Skin of body (tissue), 3 donors: ENCODE measurements at places on chromosomes 11 and 22.

DNA sequence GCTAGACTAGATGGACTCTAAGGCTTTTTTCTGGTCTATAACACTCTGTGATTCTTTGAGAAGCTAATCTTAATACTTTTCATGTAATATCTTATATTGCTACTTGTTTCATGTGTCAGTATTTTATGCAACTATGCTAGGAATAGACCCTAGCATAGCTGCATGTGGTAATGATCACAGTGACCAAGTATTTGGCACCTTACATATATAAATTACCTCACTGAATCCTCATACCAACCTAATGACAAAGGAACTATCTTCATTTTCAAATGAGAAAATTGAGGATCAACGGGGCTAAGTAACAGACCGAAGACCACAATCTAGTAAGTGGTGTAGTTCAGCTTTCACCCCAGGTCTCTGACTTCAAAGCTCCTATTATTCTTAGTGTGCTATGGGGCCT, 327.3 kb upstream of the PITPNB start:
- DNase-seq = peak; percentile 14

DNA sequence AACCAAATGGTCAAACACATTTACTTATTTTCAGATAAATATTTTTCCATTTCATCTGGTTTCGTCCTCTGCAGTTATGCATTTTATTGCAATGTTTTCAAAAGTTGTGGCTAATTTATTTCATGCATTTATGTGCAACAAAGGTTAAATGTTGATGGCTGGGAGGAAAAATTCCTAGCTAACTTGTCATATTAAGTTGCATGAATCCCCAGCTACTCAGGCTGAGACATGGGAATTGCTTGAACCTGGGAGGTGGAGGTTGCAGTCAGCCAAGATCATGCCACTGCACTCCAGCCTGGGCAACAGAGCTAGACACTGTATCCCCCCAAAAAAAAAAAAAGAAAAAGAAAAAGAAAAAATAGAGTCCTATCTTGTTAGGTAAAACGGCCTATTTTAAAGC, 1862.4 kb upstream of the RAG2 start:
- no peak for DNase-seq

DNA sequence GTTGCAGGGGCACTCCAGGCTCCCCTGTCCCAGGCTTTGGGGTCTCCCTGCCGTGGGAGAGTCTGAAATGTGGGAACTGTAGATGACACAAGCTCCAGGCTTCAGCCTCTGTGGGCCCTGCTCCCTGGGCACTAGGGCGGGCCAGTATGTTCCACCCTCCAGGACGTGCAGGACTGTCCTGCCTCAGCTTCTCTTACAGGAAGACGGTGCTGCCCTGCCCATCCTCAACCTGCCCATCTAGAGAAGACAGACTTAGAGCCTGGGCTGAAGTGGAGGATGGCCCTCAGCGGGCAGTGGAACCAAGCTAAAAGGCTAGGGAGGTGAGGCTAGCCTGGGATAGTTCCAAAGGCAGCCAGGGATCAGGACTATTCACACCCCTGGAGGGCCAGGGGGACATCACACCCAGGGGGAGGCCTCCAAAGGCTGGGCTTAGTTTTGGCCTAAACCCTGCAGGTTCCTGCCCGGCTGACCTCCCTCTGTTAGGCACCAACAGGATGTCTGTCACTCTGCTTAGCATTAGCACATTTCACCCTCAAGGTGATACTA, 4.0 kb upstream of the CERK start:
- DNase-seq = no peak

- DNase-seq = peak; percentile 70
Measured at GRCh38 chr11:44338698-44339529, 29.0 kb upstream of the ALX4 start.

- DNase-seq = no peak
Measured at GRCh38 chr22:43389227-43389836, 22.5 kb upstream of the MPPED1 start.

- no peak for DNase-seq
Measured at GRCh38 chr11:60915248-60915914, 1.4 kb downstream of the TMEM109 start.

- no peak for DNase-seq
Measured at GRCh38 chr11:33500332-33500731, 200.3 kb downstream of the C11orf91 start.

DNA sequence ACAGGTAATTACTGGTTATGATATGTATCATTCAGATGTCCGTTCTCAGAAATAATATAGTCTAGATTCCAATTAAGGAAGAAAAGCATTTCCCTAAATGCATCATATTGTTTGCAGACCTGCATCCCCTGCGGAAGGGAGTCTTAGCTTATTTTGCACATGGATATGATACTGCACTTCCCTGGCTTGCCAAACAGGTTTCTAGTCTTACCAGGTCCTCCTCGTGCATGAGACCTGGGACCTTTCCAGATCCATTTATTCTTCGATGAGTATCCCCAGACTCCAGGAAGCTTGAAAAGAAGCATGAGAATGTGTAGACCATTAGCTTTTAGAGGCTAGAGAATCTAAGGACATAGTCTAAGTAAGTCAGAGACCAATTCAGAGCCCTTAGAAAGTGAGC, 30.6 kb downstream of the CYB5R2 start:
- DNase-seq = no peak

GRCh38 chr11:45045683-45046471, 95.2 kb upstream of the TP53I11 start:
- no peak for DNase-seq

DNA sequence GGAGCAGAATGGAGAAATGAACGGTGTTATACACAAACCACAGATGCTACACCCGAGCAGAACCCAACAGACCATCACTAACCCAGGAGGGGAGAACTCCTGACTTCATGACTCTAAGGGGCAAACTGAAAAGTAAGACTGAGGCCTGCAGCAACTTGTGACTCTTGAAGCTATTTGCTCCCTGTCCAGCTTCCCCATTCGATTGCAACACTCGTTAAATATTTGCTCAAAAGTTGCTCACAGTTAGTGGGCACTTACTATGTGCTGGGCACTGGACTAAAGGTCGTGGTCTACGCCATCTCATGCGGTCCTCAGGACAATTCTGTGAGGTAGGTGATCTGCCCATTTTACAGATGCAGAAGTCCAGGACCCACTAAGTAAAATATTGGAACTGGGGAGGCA, 9.5 kb upstream of the ADA2 start:
- no peak for DNase-seq

DNA sequence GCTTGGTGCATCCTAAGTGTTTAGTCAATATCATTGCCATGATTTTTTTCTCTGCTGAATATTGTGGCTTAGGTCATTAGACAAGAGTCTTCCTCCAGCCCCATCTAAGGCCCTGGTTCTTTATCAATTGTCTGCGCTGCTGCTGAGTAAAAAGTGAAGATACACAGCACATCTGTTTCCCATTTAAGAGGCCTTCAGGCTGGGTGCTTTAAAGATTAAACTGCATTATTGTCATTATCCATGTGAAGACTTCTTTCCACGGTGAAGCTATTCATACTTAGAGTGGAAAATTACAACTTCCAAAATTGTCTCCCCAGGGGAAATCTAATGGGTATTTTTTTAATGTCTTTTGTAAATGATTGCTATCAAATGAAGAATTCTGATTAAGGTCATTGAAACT, 719.8 kb upstream of the LRRC4C start:
- no peak for DNase-seq

GRCh38 chr11:45917286-45917622, 423 bp downstream of the PEX16 start:
- DNase-seq = no peak

DNA sequence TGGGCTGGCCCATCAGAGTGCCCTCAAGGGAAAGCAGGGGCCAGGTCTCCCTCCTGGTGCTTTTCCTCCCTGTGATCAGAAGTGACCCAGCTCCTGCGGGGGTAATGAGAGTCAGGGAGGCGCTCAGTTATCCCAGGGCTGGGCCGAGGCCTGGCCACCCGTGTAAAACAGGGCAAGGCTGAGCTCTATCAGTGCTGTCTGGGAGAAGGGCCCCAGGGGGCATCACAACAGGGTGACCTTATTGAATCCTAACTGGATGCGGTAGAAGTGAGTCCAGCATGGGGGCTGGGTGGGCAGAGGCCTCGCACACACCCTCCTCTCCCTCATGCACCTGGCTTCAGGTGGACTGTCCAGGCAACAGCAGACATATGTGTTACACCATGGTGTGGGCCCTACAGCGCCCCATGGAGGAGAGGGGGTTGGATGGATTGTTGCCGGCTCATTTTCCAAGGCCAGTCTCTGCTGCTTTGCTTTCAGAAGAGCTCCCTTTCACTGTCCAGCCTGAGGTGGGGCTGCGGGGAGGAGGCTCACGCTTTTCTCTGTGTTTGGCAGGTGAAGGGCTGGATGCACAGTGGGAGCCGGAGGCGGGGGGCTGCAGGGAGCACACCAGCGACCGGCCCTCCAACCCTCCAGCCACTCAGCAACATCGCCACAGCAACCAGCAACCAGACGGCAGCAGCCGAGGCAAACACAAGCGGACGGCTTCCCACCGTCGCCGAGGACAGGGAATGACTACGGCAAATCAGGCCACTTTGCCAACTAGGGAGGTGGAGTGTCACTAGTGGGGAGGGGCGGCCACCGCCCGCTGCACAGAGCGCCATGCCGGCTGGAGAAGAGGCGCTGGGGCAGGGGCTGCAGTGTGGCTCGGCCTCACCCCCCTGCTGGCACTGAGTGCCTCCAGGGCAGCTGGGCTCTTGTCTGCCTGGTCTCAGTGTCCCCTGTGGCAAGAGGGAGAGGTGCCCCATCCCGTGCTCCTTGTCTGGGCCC, 24.7 kb downstream of the GNAZ start:
- DNase-seq = no peak

- DNase-seq = no peak
Measured at GRCh38 chr11:87368858-87369480, 331.2 kb downstream of the TMEM135 start.

DNA sequence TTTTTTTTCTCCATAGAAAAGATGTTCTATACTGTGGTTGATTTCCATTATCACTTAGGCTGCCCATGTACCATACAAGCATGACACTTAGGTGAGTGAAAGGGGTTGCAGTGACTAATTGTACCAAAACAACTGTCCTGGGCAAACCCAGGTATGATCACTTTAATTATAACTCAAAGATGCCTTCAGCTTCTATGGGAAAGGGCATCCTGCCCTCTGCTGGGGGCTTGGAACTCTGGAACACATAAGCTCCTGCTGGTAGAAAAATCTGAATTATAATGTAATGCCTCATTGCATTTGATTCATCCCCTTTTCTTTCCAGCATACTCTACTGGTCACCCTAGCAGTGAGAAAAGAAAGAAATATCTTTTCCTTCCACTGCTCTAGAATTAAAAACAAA, 206.3 kb downstream of the DDX10 start:
- DNase-seq = no peak

GRCh38 chr11:6203327-6203726, 2.0 kb upstream of the C11orf42 start:
- DNase-seq = no peak

DNA sequence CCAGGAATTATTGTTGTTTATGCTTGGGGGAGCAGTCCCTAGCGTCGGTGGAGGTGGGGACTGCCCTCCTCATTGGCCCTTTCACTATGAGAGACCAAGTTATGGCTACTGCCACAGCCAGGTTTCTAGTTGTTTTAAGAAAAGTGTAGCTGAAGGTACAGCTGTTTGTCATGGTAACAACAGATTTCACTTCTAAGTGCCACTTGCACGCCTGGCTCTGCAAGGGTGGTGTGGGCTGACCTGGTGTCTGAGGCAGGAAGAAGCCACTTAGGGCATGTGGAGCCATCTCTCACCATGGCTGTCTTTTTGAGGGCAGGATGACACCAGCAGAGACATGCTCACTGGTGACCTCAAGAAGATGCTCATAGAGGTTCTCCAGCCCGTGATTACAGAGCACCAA, 46.3 kb upstream of the MPEG1 start:
- no peak for DNase-seq

DNA sequence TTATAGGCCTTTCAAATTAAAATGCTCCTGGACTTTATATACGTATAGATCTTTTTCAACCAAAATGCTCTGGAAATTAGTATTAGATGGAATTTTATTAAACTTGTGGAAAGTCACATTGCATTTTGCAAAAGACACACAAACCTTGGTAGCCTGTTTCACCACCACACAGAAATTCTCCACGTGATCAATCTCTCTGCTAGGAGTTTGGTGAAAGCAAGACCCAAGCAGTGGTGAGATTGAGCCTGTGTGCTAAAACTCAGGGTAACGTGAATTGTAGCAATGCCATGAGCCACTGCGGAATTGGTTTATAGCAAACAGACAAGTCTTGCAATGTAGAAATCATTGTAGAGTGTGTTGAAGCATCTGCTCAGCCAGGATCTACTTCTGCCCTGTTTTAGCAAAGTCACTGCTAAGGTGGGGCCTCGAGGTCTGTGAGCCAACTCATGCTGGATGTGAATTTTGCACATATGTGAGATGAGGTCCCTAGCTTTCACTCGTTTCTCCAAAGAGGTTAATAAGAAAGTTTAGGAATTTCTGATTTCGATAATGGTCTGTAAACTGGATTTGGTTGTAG, 184.8 kb downstream of the DBX1 start:
- DNase-seq = no peak

- no peak for DNase-seq
Measured at GRCh38 chr11:119273721-119274120, 43.2 kb downstream of the MCAM start.

GRCh38 chr11:70080763-70081162, 2.6 kb downstream of the ANO1 start:
- DNase-seq = no peak

DNA sequence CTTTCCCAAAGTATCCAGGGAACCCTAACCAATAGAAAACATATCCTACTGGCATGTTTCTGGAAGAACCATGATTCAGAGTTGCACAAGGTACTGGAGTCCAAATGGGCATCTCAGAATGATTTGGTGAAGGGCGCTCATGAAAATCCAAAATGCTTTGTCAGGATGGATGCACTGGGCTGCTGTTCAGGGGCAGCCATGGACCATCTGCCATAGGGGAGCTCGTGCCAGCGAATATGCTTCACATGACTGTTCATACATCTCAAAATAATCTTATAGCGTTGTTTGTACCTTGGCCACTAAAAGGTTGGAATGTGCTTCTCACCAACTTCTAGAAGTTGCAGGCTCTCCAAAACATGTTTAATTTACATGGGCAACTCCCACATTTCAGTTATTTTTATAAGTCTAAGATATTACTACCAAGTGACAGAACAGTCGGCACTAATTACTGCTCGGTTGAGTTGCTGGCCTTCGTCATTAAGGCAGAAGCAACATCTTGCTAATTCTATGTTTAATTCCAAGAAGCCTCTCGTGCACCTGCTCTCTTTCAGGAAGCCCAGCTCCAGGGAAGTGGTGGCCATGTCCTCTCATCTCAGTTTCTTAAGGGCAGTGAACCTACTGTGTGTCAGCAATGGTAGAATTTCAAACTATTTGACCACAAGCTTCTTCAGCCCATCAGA, 1497.7 kb downstream of the TBC1D22A start:
- no peak for DNase-seq

DNA sequence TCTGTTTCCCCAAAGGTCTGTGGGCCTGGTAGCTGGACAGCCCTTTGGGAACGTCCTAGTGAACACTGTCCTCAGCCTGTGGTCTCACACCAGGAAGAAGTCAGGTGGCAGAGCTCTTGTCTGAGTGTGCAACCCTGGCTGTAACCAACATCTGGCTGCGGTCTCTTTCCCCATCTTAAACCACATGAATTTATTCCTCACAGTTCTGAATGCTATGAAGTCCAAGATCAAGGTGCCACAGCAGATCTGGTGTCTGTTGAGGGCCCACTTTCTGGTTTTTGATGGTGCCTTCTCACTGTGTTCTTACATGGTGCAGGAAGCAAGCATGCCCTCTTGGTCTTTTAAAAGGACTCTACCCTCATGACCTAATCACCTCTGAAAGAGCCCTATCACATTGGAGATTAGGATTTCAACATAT, 2.7 kb downstream of the UPB1 start:
- no peak for DNase-seq
